ENCODE measurements at places on chromosomes 3 and 15.

DNA sequence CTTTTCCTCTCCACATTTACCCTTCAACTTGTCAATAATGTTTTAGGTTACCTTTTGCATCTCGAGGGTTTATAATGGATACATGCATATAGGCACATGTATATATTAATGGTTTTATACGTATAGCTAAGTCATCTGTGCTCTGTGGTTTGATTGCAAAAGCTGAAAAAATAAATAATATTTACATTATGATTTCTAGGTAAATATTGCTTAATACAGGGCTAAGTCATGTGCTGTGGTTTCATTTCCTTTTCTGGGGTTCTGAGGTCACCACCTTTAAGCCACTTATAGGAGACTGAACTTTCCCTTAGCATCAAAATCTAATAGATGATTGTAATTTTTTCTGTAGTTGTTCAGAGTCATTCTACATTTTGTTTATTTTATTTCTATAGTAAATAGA lies 33.1 kb downstream of the LPP start:
- DNase-seq: no peak

DNA sequence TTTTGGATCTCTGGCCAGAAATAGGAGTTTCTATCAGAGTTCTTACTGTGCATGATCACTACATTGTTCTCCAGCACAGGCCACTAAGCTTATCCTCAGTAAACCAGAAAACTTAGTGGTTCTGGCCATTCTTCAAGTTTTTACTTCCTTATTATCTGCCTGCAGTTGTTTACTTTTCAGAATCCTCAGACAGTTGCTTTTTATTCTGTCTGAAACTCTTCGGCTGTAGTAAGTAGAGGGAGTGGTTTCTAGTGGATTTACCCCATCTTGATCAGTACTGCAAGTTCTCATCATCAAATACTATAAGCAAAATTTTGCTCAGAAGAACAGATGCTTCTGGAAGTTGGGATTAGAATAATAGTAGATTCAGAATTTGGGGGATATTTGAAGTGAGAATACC lies 193.0 kb upstream of the RARB start:
- no peak for DNase-seq

DNA sequence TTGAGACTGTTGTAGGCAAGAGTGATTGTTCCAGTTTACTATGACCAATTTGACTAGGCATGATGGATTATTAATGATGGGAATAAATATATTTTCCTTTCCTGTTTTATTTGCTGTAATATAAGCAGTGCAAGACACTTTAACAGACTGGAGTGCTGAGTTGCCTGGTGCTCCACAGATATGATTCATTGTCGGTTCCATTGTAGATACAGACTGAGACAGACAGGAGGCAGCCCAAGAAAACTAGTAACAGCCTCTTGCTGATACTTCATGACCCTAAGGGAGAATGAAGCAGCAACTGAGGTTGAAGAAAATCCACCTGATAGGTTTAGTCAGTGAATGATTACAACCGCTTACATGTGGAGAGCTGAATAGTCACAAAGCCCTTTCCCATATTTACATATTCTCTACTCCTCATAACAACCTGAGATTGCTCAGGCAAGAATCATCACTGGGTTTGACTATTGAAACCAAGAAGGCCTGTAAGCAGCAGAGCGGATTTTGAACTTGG lies 235.1 kb upstream of the TPRG1 start:
- DNase-seq: no peak

DNA sequence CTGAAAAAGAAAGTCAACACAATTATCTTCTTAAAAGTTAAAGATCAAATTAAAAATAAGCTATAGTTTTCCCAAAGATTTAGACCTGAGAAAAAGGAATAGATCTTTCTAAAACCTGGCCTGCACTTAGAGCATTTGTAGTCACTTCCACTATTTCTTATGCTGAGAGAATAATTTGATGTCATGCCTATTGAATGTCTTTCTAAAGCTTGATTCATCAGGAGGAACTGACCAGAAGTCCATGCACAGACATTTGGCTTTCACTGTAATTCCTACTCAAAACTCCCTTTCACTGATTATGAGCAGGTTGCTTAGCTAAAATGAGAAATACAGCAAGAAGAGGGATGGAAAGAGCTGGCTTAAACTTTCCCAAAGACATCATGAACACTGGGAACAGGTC lies 4.3 kb downstream of the GREM1 start:
- DNase-seq: no peak

- no peak for DNase-seq
Measured at GRCh38 chr15:55402707-55403106, 5.5 kb downstream of the CCPG1 start.

DNA sequence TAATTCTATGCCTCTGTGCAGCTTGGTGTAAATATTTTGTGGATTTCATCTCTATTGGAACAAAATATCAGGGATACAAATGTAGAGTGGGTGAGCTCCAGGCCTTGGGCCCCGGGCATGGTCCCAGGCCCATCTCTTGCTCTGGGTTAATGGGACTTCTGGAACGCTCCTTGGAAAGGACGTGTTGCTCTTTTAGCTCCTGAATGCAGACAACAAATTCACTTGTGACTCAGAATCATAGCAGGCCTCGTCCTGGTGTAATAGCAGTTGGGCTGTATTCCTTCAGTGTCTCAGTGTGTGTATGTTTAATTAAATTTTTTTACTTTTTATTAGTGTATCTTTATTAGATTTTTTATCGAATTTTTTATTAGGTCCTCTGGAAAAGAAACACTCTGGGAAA lies 266.7 kb upstream of the C2CD4B start:
- no peak for DNase-seq

- DNase-seq: no peak
Measured at GRCh38 chr3:49327485-49327884, 12.4 kb downstream of the USP4 start.

GRCh38 chr15:81126892-81127291 lies 7.2 kb upstream of the CFAP161 start:
- no peak for DNase-seq

GRCh38 chr15:98017150-98017964 lies 56.9 kb downstream of the ARRDC4 start:
- DNase-seq: no peak

GRCh38 chr3:64693031-64693430 lies 5.2 kb upstream of the ADAMTS9 start:
- no peak for DNase-seq

GRCh38 chr3:45931496-45931895 lies 11.8 kb upstream of the CXCR6 start:
- DNase-seq: no peak

- DNase-seq: no peak
Measured at GRCh38 chr15:42119446-42119760, 25.0 kb upstream of the PLA2G4D start.

DNA sequence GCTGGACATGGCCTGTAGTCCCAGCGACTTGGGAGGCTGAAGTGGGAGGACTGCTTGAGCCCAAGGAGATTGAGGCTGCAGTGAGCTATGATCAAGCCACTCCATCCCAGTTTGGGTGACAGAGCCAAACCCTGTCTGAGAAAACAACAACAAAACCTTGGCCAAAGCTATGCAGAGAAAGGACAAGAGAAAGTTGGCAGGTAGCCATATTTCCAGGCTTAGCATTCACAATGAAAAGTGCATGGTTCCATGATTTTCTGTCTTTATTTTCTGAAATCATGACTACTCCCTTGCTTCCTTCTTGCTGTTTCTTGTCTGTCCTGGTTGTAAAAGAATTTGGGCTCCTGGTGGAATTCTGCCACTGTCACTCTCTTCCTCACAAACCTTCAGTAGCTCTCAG lies 284.6 kb upstream of the C2CD4B start:
- DNase-seq: no peak

GRCh38 chr15:81298611-81299010 lies 25.3 kb downstream of the STARD5 start:
- no peak for DNase-seq

DNA sequence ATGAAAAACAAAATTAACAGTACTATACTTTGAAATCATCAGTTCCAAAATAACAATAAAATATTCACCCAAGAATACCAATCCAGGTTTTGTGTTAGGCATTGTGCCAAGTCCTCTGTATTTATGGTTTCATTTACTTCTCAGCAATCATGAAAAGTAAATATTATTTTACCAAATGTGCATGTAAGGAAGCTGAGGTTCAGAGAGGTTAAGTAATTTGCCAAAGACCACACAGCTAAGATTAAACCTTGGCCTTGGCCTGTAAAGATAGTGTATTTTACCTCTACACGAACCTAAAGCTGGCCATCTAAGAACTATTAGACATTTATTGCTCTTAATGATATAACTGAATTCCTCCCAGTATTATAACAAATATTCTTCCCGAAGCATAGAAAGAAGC lies 124.4 kb upstream of the SLC2A2 start:
- no peak for DNase-seq

DNA sequence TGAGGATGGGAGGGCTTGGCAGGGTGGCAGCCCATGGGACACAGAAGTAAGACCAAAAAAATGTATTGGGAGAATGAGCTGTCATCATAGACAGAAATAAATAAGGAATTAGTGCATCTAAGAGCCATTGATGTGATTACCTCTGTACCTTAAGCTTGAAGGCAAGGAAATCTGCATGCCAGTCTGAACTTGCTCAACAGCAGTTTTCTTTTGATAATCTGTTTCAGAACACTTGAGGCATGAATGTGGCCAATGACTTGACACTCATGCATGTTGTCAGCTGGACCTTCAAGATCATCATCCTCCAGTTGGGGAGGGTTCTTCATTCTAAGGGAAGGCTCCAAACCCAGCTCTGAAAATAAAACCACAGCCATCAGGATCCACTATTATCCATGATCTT lies 148.5 kb downstream of the DCLK3 start:
- DNase-seq: no peak

- DNase-seq: no peak
Measured at GRCh38 chr3:52109611-52110301, 44.5 kb downstream of the POC1A start.

GRCh38 chr15:97153356-97153965 lies 807.0 kb upstream of the ARRDC4 start:
- no peak for DNase-seq

DNA sequence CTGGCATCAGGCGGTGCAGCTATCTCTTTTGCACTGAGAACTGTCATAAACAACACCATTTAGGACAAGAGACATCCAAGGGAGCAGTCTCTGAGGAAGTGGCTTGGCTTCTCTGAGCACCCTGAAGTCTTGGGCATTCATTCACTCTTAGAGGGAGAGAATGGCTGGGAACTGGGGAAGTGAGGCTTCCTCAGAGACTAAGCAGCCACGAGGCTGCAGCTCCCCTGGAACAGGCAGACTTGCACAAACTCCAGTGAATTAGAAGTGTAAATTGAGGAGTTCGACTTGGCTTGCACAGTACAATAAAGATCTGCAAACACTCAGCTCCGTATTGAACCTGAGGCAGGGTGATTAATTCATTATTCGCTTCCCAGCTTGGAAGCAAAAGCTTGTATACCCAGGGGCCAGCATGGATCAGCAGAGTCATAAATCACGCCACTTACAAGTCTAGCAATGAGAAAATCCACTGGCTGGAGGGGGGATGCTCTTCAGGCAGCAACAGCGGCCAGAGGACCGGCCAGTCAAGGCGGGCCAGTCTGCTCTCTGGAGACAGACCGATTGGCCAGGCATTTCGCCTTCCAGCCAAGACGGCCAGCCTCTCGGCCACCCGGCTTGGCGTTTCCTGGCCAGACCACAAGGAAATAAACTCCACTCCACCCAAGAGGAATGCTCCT lies 118.8 kb upstream of the ADPGK start:
- DNase-seq: peak; percentile 11

GRCh38 chr15:78077871-78078210 lies 330 bp upstream of the TBC1D2B start:
- DNase-seq: no peak

DNA sequence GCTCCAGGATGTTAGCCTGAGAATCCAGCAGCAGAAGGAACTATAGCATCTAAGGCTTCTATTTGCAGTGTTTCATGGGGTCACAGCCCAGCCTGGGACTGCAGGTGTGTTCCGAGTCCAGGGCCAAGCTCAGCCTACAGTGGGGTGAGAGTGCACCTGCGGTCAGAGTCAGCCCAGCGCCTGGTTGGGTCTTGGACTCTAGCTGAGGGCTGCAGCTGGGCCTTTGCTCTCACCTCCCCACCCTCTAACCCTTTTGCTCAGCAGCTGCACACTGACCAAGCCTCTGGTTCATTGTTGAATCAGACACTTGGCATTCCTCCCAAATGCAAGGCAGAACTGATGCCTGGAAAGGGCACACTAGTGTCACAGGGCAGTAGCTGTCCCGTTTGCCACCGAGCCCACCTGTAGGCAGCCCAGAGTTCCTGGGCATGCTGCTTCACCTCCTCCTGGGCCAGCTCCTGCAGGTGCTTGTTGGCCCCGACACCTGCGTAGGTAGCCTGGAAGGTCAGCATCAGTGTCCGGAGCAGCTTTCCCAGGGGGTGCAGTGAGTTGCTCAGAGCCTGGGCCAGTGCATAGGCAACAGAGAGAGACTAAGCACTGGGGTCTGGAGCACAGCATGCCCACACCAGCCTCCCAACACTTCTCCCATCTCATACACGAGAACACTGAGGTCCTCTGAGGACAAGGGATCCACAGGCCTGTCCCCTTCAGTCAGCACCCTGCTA lies 17.5 kb downstream of the ALS2CL start:
- DNase-seq: no peak

- DNase-seq: no peak
Measured at GRCh38 chr3:30437171-30437601, 169.2 kb upstream of the TGFBR2 start.

DNA sequence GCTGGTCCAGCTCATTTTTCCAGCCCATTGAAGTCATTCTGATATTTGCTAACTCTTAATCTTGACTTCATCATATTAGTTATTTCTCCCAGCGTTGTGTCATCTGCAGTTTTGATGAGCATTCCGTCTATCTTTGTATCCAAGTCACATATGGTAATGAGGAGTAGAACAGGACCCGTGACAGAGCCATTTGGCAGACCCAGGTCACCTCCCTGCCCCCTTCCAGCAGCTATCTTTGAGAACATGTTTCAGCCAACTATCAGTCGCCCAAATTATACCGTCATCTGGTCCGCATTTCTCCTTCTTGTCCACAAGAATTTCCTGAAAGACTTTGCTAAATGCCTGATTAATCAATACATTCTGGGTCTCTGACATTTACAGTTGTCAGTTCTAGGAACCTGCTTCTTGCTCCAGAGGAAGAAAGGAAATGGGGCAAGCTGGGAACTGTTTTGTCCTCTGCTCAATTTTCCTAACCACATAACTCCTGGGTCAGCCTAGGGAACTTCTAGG lies 347.1 kb upstream of the NR2E3 start:
- DNase-seq: no peak

DNA sequence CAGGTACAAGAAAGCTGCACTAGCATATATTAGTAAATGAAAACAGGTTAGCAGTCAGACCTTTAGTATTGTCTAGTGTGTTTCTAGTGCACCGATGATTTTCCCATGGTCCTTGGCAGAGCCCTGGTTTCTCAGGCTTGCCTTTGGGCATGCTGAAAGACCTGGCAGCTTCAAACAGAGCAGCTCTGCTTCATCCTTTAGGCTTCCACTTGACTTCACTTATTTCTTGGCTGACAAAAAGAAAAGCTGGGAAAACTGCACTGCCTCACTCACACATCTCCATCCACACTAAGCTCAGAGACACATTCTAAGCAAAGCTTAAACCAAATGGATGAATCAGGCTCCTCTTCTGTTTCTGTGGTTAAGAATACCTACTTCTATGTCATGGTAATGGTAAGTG lies 374.8 kb upstream of the PDZRN3 start:
- DNase-seq: no peak

DNA sequence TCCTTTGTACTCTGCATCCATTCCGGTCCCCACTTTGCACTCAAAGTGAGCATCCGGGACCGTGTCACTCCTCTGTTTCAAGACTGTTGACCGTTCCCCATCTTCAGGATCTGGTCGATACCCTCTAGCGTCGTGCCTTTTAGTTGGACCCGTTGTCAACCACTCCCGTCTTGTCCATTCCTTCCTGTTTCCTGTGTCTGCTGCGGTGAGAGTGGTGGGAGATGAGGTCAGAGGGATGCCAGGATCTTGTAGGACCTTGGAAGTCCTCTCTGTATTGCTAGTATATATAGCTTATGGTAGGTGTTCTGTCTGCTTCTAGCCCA lies 624 bp downstream of the BRK1 start:
- peak; percentile 43 for DNase-seq
